Stimulated activated CD4-positive, alpha-beta T cell treated with anti-CD3 and anti-CD28 coated beads, TNF-alpha, amount 100 ng/mL, for 1 hour (primary cell): ENCODE measurements at places on chromosomes 12 and 14.

DNA sequence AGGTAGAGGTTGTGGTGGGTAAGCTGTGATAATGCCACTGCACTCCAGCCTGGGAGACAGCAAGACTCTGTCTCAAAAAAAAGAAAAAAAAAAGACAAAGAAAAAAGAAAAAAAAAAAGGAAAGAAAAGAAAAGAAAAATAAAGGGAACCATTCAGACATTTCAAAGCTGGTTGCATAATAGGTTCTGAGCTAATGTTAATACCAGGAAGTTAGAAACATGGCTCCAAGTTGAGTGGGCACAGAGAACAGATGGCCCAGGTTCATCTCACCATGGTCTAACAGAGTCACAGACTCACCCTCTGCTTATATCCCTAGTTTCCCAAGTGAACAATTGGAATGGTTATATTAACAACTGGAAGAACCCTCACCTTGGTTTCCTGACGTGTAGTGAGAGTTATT lies 17.4 kb upstream of the ZDHHC17 start:
- no peak for DNase-seq

DNA sequence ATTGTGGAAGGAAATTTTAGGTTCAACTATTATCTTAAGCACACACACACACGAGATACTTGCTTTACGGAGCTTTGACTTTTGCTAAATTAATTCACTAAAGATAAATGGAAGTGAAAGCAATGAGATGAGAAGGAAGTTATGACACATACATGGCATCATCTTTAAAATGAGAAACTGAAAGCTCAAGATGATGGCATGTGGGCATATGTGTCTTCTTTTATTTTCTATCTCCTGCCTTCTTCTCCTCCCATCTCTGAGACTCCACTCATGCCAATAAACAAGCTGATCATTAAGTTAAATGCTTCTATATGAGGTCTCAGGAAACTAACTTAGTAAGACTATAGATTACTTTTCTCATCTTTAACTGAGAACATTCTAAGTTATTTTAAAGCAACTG lies 216.7 kb downstream of the MED13L start:
- DNase-seq, result no peak

- DNase-seq, result no peak
These were observed 71.4 kb downstream of the GNS start for GRCh38 chr12:64687816-64688215.

- DNase-seq, result no peak
These were observed 131.1 kb upstream of the VRK1 start for GRCh38 chr14:96666088-96666487.

GRCh38 chr14:93086441-93087055 lies 29.2 kb downstream of the ITPK1 start:
- no peak for DNase-seq

GRCh38 chr12:126727218-126728075 lies 1539.5 kb upstream of the TMEM132C start:
- no peak for DNase-seq
